Stimulated activated CD4-positive, alpha-beta T cell treated with anti-CD3 and anti-CD28 coated beads, Interleukin-1b, Interleukin-23, amount 100 ng/mL, for 24 hours (primary cell): ENCODE measurements at places on chromosomes 5 and 9.

DNA sequence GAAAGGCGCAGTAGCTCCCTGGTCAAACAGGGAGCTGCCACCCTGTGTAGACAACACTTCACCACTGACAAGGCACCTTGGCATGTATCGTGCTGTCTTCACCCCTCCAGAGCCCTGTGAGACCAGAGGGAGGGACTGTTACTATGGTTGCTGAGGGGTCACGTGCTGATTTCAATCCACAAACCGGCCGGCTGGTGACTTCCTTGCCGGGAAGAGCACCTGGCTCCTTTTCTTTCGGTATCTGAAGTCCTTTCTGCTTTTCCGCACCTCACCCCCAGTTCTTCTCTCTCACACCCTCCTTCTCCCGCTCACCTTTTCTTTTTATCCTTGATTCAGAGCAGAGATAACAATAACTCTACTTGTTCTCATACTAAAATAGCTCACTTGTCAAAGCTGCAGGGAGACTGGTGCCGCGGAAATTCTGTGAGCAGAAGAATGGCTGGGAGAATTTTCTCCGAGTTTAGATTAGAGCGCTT lies 327.2 kb downstream of the ZSWIM6 start:
- DNase-seq = no peak

DNA sequence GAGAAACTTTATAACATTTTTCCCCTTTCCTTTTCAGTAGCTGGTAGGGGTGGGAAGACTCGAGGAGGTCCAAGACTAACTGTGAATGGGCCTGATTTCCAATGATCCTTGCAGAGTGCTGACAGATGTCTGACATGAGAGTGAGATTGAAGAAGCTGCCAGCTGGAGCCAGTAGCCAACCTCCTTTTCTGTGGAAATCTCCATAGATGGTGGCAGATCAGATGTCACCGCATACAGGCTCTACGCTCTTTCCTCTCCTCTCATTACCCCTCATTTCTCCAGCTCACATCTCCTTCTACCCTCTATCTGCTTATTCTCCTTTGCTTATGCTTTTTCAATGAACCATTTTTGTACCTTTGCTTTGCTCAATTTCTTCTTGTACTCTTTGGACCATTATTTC lies 395.2 kb upstream of the TNC start:
- no peak for DNase-seq

DNA sequence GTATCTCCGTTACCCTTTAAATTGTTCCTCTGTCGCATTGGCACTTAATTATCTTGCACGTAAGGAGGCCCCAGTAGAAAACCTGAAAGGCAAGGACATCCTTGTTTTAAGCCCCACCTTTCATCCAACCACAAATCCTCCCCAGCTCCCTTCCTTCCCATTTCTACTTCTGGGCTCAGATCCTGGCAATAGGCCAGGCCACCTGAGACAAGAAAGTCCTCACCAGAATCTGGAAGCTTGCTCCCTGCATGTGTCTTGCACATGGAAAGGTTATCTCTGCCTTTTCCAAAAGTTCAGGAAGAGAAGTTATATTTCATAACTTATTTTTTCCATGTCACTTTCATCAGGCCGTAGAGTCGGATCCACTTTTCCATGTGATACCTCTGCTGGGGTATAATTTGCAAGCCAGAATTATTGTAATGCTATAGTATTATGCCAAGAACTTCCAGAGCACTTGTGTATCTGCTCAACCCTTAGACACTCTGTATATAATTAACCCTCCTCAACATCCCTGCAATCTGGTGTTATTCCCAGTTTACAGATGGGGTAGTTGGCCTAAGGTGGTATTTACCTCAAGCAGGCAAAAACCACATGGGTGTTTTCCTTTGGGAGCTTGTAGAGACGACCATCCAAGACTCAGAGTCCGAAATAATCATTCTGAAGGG lies 2.6 kb upstream of the SHB start:
- DNase-seq = no peak

- no peak for DNase-seq
Observed at GRCh38 chr9:115349542-115349941, 231.6 kb upstream of the TNC start.

GRCh38 chr9:83061990-83062650 lies 822 bp downstream of the RASEF start:
- DNase-seq = no peak

- DNase-seq = no peak
Observed at GRCh38 chr9:32248189-32248712, 136.2 kb upstream of the ACO1 start.

DNA sequence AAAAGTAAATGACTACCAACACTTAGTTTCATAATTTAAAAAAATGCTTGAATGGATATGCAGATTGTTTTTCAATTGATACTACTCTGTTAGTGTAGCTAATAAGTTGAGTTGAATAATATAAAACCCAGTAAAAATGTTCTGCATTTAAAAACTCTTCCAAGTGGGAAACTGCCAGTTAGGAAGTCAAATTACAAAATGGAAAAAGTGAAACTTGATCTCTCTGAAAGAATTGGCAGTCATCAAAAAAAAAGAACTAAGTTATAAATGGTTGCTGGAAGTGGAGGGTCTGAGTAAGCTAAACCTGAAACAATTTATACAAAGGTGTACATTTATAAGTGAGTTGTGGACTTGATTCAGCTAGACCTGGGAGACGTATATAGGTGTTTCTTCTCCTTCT lies 52.4 kb downstream of the VCAN start:
- no peak for DNase-seq

DNA sequence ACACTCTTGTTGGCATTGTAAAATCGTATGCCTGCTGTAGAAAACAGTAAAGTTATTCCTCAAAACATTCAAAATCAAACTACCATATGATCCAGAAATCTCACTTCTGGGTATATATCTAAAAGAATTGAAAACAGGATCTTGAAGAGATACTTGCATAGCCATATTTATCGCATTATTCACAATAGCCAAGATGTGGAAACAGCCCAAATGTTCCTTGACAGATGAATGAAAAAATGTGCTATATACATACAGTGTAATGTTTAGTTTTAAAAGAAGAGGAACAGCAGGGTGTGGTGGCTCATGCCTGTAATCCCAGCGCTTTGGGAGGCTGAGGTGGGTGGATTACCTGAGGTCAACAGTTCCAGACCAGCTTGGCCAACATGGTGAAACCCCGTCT lies 234.1 kb upstream of the DAB2 start:
- no peak for DNase-seq

- DNase-seq = no peak
Observed at GRCh38 chr5:116532762-116533525, 41.7 kb downstream of the SEMA6A start.

GRCh38 chr9:101628173-101628572 lies 33.4 kb upstream of the PPP3R2 start:
- no peak for DNase-seq
